ENCODE measurements at places on chromosomes 1 and 21. TPM values are rescaled to one million over a fixed set of nuclear protein-coding genes. Genes with fewer than 3 reads are reported as not detected.

RAP1GAP gene
- 0.07 TPM for polyA plus RNA-seq

IRF6 gene
- 65.0 TPM for polyA plus RNA-seq

KCNE1 gene
- 0.10 TPM for polyA plus RNA-seq

LAMB3 gene
- 2.6 TPM for polyA plus RNA-seq

PRKCZ gene
- 0.22 TPM for polyA plus RNA-seq

DNA sequence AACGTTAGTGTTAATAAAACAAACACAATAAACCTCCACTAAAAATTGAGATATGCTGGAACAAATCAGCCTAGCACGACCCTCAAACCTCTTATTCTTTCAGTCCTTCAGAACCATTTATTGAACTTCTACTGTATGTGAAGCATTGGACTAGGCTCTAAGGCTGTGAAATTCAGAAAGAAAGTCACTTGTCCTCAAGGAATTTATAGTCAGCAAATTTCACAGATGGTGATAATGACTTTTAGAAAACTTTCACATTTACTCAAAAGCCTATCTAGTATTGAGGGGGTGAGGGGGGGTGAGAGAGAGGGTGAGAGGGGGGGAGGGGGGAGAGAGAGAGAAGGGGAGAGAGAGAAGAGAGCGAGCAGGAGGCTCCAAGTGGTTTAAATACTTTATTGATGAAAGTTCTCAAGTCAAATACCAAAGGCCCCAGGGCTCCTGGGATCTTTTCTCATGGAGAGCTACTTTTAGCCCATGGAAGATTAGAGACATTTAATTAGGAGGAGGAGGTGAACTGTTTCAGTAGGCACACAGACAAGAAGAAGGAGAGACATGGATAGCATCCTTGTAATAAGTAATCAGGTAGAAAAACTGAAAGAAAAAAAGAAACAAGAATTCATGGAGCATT is 66.3 kb upstream of the SSX2IP start:
- DNase-seq = no peak
- H3K27ac ChIP-seq = no peak overlapping the region
- no peaks in the 10 kb centered on the region for H3K4me1 ChIP-seq
- H3K36me3 ChIP-seq = no peaks in the 10 kb centered on the region

- no peak overlapping the region for H3K27ac ChIP-seq
- H3K27me3 ChIP-seq = no peaks in the 10 kb centered on the region
- H3K4me3 ChIP-seq = no peak overlapping the region
- no peaks in the 10 kb centered on the region for H3K4me1 ChIP-seq
- no peak for DNase-seq
- no peaks in the 10 kb centered on the region for H3K36me3 ChIP-seq
These were observed 68.0 kb upstream of the TRAPPC10 start for GRCh38 chr21:43944078-43944633.

DNA sequence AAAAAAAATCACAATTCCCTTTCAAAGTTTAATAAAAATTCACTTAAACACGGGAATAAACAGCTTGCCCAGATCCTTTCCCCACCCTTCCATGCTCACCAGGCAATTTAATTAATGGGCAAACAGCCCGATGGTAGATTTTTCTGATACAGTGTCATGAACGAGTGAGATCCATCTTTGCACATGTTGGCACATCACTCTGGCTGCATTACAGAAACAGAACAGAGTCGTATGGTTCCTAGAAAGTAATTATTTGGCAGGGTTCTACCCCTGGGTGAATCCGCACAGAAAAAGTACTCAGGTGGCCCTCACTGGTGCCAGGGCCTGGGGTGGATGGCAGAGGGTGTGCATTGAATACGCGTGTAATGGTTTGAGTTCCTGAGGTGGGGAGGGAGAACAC is 24.6 kb upstream of the OVAAL start:
- no peak overlapping the region for H3K27ac ChIP-seq
- no peaks in the 10 kb centered on the region for H3K36me3 ChIP-seq
- peaks cover 8% of the 10 kb centered on the region for H3K27me3 ChIP-seq
- DNase-seq = no peak

DNA sequence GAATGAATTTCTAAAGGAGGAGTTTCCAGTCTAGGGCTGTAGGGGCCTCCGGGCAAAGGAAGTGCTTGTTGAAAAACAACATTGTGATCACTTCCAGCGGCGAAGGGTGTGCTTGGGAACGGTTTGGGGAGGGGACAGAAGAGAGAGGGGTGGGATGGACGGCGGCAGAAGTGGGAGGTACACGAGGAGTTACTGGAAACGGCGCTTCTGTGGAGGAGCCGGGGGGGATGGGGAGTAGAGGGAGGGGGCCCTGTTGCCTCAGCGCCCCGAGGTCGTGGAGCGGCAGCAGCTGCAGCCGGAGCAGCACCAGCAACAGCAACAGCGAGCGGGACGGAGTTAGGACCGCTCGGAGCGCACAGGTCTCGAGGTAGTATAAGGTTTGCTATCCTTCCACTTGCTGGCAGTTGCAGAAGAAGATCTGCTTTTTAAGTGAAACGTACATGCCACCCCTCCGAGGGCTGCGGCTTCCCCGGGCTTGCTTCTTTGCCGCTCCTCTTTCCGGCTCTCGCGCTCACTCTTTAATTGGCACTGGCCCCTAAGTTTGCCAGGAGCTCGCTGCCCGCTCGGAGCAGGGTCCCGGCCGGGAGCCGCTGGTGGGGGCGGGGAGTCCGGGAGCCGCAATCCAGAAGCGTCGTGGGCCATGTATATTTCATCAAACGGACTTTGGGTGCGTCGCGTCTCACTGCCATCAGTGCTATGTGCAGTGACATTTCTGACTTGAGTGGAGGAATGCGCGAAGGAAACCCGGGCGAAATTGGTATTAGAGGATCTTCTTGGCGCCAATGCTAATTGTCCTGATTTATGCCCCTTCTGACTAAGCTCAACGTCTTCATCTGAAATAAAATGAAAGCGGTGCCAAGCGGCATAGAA is 771 bp upstream of the NTNG1 start:
- H3K36me3 ChIP-seq = no peaks in the 10 kb centered on the region
- no peak overlapping the region for H3K4me3 ChIP-seq
- H3K27ac ChIP-seq = no peak overlapping the region
- H3K27me3 ChIP-seq = peaks cover 19% of the 10 kb centered on the region

DNA sequence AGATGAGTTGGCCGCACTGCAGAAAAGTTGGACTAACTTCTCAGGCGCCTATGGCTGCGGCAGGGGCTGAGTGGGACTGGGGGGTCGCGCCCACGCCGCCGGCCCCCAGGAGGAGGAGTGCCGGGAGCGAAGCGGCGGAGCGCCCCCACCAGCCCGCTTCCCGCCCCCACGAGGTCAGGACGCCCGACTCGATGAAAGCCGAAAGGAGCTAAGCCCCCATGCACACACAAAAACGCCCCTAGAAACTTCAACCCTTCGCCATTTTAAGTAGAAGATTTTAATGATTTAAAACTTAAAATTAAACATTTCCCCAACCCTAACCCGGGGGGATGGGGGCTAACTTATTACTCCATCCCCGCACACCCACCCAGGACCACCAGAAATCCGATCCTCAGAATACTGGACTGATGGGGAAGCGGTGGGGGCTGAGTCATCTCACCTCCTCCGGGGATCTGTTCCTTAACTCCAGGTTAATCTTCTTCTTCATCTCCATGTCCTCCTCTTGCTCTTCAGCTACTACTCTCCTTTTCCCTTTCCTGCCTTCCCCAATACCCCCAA is 539 bp downstream of the ANP32E start:
- DNase-seq = peak; percentile 41
- peak overlapping the region; percentile 95 for H3K4me3 ChIP-seq
- no peaks in the 10 kb centered on the region for H3K36me3 ChIP-seq
- no peaks in the 10 kb centered on the region for H3K27me3 ChIP-seq
- peak overlapping the region; percentile 61 for H3K27ac ChIP-seq
- H3K4me1 ChIP-seq = peaks cover 11% of the 10 kb centered on the region

DNA sequence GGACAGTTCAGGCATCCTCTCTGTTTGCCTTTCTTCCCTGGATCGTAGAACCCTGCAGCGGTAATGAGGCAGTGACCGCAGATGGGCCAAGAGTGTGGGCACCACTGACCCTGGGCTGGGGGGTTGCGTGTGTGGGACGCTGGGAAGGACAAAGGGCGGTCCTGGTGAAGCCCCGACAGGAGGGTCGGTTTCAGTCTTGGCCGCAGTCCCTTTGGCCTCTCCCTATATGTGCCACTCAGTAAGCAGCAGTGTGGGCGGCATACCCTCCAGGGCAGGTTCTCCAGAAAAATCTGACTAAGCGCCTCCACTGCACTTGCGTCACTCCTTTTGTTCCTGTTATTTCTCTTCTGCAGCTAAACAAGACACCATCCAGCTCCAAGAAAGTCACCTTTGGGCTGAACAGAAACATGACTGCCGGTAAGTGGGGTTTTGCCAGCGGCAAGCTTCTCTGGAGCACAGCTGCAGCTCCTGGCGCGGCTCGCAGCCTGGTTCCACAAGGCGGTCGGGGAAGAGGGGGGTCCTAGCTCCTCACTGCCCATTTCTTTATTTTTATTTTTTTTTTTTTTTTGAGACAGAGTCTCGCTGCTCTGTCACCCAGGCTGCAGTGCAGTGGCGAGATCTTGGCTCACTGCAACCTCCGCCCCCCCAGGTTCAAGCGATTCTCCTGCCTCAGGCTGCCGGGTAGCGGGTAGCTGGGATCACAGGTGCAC is 27.7 kb upstream of the PDXK start:
- no peak for DNase-seq
- H3K27me3 ChIP-seq = no peaks in the 10 kb centered on the region
- H3K27ac ChIP-seq = no peak overlapping the region
- H3K4me1 ChIP-seq = no peaks in the 10 kb centered on the region
- H3K4me3 ChIP-seq = no peak overlapping the region

DNA sequence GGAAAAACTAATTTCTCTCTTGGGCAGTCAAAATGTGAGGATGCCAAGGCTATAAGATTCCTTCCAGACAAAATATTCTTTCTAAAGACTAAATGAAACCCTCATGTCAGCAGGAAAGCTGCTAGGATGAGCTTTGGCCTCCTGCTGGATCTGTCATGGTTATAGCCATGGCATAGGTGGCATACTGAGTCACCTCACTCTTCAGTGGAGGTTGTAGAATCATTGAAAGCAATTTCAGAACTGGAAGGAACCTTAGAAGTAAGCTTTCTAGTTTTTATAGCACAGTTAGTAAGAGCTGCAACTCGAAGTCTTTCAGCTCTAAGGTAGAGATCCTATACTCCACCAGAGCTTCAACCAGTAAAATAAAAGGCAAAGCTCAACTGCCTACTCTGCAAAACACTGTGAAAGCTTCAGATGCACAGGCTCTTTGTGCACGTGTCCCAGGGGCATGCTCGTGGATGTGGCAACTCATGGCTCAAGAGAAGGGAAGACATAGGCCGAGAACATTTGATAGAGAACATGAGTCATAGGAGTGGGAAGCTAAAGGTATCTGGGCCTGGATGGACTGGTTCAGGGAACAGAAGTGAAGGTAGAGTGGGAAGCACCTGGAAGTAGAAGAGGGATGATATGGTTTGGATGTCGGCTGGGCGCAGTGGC is 5.8 kb downstream of the AVPR1B start:
- H3K27ac ChIP-seq = no peak overlapping the region
- peaks cover under 1% of the 10 kb centered on the region for H3K4me1 ChIP-seq
- H3K27me3 ChIP-seq = peaks cover 2% of the 10 kb centered on the region
- DNase-seq = no peak

DNA sequence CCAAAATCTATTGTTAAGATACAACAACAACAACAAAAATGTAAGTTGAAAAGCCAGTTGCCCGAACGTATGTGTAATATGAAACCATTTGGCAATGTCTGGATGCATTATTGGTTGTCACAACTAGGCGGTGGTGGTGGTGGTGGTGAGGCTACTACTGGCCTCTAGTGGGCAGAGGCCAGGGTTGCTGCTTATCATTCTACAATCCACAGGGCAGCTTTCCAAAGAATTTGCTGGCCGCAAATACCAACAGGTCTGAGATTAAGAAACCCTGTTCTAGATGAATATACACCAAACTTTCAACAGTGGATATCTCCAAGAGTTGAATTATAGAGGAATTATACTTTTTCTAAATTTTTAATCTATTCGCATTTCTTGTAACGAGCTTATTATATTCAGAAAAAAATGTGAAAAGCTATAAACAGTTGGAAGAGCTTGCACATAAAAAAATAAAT is 26.8 kb upstream of the ZNF697 start:
- no peak overlapping the region for H3K4me3 ChIP-seq
- H3K27me3 ChIP-seq = peaks cover 4% of the 10 kb centered on the region
- DNase-seq = peak; percentile 83
- peaks cover 42% of the 10 kb centered on the region for H3K4me1 ChIP-seq

DNA sequence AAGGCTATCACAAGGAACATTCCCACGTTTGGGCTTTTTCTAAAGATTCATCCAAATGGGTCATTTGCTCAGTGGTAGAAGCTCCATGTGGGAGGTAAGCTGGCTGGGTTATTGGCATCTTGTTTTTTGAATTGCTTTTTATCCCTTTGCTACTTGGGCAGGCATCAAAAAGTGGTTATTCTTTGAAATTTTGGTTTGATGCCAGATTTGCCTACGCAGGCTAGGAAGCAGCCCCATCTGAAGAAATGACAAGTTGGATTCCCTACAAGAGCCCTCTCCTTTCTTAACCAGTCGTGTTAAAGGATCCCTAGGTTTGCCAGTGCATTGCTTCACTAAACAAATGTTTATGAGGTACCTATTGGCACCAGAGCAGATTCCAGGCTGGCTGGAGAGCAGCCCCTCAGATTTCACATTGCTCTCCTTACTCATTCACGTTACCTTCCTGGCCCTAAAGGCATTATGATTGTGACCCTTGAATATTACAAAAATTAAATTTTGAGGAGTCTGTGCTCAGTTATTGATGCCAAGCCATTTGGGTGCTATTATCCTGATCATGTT is 38.8 kb downstream of the ARID1A start:
- H3K36me3 ChIP-seq = peaks cover 47% of the 10 kb centered on the region
- no peak overlapping the region for H3K4me3 ChIP-seq
- peaks cover 13% of the 10 kb centered on the region for H3K4me1 ChIP-seq
- no peaks in the 10 kb centered on the region for H3K27me3 ChIP-seq

DNA sequence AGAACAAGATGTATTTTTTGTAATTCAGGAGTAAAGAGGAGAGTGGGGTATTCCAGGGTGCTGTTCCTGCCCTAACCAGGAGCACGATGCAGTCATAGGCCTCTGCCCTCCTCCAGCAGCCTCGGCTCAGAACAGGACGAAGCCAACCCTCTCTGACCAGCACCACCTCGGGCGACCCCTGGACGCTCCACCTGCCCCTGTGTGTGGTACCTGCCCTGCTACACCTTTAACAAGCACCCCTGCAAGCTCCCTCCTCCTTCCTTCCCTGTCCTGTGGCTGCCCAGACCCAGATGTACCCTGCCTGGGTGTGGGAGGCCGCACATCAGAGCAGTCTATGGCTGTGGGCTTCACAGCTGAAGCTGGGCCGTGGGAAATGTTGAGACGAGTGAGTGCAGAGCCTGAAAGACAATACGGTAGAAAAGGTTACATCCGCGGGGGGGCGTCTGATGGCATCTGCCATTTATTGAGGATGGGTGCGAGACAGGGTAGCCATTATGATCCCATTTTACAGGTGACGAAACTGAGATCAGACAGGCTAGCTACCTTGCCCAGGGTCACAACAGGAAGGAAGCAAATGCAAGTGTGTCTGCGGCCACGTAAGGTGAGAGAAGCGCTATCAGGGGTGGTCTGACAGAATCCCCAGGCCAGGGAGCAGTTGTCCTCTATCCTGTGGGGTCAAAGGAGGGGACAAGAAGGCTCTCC is 4.6 kb downstream of the ERG start:
- H3K27ac ChIP-seq = peak overlapping the region; percentile 100
- no peaks in the 10 kb centered on the region for H3K27me3 ChIP-seq
- H3K4me3 ChIP-seq = no peak overlapping the region
- peak; percentile 48 for DNase-seq
- no peaks in the 10 kb centered on the region for H3K36me3 ChIP-seq
- H3K4me1 ChIP-seq = peaks cover 64% of the 10 kb centered on the region

GRCh38 chr1:91851130-91852010 is 34.6 kb downstream of the TGFBR3 start:
- peak overlapping the region; percentile 42 for H3K27ac ChIP-seq
- H3K4me1 ChIP-seq = peaks cover 15% of the 10 kb centered on the region
- H3K4me3 ChIP-seq = peak overlapping the region; percentile 19
- no peaks in the 10 kb centered on the region for H3K27me3 ChIP-seq
- H3K36me3 ChIP-seq = no peaks in the 10 kb centered on the region
